ENCODE measurements at places on chromosomes 5 and 9. TPM values are rescaled to one million over a fixed set of nuclear protein-coding genes. Genes with fewer than 3 reads are reported as not detected.

Gene BAAT
- polyA plus RNA-seq, result 0.32 TPM

Gene OR1J2
- polyA plus RNA-seq, result not detected

Gene FBLL1
- polyA plus RNA-seq, result 0.25 TPM

Gene CXCL14
- polyA plus RNA-seq, result 69.2 TPM

Gene KCNV2
- not detected for polyA plus RNA-seq

Gene STC2
- polyA plus RNA-seq, result 10.6 TPM

Gene POC5
- polyA plus RNA-seq, result 3.7 TPM

Gene CCDC152
- 2.6 TPM for polyA plus RNA-seq

Gene TOR1B
- polyA plus RNA-seq, result 10.9 TPM

Gene GPSM1
- 11.0 TPM for polyA plus RNA-seq

Gene EIF4EBP3
- polyA plus RNA-seq, result 32.4 TPM

Gene ECM2
- 1.8 TPM for polyA plus RNA-seq

Data from adipose tissue (tissue), 3 donors.